Activated CD8-positive, alpha-beta memory T cell treated with anti-CD3 and anti-CD28 coated beads for 36 hours (primary cell): ENCODE measurements at places on chromosomes 4 and X. TPM values are rescaled to one million over a fixed set of nuclear protein-coding genes. Genes with fewer than 3 reads are reported as not detected.

Gene SPATA4
- total RNA-seq: not detected

Gene MTTP
- total RNA-seq: not detected

Gene C4orf51
- not detected for total RNA-seq

Gene RAB41
- total RNA-seq: not detected

Gene RASSF6
- total RNA-seq: not detected

Gene HSFX4
- total RNA-seq: not detected

Gene ITIH6
- total RNA-seq: not detected

Gene TMEM144
- total RNA-seq: not detected

Gene WWC2
- 1.5 TPM for total RNA-seq
